Right lung (tissue), 10 donors: ENCODE measurements at places on chromosomes 16 and 17. TPM values are rescaled to one million over a fixed set of nuclear protein-coding genes. Genes with fewer than 3 reads are reported as not detected.

The CHMP6 gene
- polyA plus RNA-seq: 29.0 TPM

- DNase-seq: no peak
Measured at GRCh38 chr17:5686074-5686635, 101.8 kb upstream of the NLRP1 start.

DNA sequence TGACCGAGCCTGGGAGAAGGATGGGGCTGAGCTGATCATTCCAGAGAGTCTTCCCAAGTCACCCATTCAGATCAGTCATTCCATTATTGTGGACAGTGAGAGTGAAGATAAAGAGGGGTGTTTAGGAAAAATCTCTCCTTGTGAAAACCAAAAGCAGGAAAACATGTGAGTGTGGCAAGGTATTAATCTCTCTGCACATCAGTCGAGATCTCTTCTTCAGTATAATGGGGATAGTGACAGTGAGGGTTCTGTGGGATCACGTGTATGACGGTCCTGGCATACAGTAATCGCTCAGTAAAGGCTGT, 35.4 kb downstream of the CHD9 start:
- no peak for DNase-seq

DNA sequence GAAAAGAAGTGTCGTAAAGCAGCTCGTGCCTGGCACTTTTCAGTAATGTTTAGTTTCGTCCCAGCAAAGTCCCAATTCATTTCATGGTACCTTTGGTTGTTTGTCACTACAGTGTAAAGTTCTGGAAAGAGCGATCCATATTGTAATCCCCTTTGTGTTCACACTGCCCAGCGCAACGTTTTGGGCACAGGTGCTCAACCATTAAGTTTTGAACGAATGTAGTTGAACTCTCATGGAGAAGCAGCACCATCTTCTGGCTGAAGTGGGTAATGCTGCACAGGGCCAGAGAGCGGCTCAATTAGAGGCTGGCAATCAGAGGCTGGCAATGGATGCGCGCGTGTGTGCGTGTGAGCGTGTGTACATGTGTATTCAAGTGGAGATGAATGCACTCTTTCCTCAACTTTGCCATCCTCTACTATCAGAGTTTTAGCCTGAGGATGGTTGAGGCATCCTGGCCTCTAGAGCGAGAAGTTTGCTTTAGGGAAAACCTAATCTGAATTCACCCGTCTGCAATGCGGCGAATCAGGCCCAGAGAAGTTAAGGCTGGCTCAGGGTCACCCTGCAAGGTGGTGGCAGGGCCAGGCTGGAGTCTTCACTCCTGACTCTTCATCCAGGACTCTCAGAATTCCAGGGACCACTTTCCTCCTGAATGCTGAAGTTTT, 29.9 kb downstream of the DYNLL2 start:
- DNase-seq: peak; percentile 64

The SYT17 gene
- polyA plus RNA-seq: 18.9 TPM

GRCh38 chr17:2393954-2394749, 6.7 kb downstream of the MNT start:
- DNase-seq: no peak

DNA sequence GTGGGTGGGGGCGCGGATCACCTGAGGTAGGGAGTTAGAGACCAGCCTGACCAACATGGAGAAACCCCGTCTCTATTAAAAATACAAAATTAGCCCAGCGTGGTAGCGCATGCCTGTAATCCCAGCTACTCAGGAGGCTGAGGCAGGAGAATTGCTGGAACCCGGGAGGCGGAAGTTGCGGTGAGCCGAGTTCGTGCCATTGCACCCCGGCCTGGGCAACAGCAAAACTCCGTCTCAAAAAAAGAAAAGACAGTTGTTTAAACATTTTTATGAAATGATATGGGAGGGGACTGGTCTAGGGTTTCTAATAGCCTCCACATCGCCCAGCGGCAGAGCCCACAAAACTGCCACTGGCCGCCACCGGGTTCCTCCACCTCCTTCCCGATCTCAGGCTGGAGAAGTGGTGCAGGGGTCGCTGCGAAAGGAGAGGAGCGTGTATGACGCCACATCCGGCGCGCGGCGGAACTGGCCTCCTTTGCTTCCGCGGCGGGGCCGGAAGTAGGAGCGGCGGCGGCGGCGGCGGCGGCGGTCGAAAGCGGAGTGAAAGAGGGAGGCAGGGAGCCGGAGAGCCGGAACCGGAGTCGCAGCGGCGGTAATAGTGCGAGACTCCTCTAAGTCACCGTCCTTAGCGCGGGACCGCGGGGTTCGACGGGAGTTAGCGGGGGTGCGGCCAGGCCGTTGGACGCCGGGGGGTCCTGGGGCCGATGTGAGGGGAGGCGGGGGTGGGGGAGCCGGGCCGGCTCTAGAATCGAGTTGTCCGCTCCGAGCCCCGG, at the start of gene PPP4C:
Gene PPP4C, plus strand, starts transcription at position 492 of the 773 bp plus-strand sequence. CDS start 384 bp downstream, outside the sequence.
- DNase-seq: peak; percentile 85

DNA sequence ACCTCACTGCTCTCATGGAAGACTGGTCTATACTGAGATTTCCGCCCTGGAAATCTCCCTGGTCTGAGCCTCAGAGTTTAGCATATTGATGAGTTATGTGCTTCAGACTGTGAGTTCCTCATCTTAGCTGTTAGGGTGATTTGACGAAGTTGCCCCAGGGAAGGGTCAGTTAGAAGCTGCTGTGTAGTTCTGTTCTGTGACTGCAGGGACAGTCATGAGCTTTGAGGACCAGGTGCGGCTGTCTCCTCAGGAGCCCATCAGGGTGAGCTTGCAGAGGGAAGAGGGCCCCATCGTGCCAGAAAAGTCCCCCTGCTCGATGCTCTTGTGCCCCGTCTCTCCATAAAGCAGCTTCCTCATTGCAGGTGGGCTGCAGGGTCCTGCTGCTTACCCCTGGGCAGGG, 28.3 kb upstream of the IL17C start:
- no peak for DNase-seq

GRCh38 chr17:77072670-77073069, 68.1 kb upstream of the SEC14L1 start:
- DNase-seq: no peak

GRCh38 chr17:42132941-42133340, 10.3 kb downstream of the HSPB9 start:
- DNase-seq: peak; percentile 36

GRCh38 chr16:22325598-22326368, 28.6 kb downstream of the POLR3E start:
- DNase-seq: no peak

The PHAF1 gene
- polyA plus RNA-seq: 21.2 TPM

DNA sequence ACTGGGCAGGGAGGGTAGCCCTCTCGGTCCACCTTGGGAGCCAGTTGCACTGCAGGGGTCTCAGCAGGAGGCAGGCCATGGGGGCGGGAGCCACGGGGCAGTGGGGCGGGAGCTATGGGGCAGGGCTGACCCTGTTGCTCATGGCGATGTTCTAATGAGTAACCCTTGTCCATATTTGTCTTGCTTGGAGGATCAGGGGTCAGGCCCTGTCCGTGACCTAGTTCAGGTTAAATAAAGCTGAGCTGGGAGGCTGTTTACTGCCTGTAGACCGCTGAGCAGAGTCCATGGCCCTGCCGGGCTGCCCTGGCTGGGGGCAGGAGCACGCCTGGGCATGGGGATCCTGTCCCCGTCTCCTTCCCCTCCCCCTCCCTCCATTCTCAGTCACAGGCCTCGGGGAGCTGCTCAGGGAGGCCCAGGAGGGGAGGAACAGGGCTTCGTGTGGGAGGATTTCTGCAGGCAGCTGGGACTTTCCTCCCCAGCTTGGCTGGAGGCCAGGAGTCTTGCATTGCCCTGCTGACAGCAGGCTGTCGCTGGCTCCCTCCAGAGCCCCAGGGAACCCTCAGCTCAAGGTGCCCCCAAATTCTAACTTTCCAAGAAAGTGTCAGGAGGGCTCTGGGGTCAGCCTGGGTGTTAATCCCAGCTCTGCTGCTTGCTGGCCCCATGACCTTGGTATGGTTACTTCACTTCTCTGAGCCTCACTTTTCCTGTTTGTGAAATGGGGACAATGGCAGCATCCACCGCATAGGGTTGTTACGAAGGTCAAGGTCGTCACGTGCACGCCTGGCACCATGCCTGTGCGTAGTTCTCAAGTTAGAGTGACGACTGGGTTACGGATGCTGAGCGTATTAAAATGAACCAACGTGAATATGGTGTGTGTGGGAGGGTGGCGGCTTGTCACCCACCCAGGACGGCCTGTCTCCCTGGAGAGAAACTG, 6.1 kb upstream of the SERPINF2 start:
- DNase-seq: no peak

DNA sequence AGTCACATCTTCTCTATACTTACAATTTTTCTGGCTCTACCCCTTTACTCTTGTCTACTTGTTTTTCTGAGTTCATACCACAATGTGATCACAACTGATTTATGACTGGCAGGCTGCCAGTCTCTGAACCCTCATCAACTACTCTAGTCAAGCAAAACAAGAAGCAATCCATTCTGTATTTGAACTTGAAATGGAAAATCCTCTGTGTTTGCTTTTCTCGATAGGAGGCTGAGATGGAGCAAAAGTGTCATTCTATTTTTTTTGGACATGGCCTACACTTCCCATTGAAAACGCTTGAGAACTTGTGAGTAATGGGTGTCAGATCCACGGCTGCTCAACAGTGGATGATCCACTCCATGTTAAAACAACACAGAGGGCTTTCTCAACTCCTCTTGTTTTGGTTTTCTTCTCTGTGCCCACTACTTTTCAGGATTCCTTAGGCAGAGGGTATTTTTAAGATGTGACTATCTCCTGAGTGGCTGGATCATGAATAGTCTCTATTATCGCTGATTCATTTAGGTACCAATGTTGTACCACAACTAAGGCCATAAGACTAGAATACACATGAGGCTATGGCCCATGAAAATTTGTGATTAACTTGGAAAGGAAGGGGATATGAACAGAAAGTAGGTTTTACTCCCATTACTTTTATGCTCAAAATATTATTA, 11.7 kb downstream of the TMEM100 start:
- no peak for DNase-seq

DNA sequence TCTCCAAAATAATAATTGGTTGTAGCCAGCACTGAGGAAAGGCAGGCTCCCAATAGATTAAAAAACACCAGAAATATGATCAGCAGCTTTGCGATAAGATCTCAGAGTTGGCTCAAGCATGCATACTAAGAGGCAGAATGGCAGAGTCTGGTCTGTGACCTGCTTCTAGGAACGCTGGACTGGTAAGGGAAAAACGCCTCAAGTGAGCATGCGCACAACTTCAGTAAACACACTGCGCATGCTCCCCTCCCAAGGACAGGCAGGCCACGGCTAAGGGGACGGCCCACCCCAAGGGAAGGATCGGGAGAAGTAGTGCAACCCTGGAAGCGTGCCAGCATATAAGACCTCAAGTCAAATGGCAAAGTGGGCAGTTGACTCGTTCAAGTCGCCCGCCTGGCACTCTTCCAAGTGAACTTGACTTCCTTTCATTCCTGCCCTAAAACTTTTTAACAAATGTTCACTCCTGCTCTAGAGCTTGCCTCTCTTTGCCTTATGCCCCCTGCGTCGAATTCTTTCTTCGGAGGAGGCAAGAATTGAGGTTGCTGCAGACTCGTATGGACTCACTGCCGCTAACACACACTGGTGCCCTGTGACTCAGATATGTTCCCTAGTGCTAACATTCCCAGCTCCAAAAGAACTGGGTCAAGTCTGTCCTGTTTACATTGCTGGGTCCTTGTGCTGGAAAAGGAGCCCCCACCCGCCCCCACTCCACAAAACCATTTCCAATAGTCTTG, 22.4 kb upstream of the PRM1 start:
- peak; percentile 70 for DNase-seq

DNA sequence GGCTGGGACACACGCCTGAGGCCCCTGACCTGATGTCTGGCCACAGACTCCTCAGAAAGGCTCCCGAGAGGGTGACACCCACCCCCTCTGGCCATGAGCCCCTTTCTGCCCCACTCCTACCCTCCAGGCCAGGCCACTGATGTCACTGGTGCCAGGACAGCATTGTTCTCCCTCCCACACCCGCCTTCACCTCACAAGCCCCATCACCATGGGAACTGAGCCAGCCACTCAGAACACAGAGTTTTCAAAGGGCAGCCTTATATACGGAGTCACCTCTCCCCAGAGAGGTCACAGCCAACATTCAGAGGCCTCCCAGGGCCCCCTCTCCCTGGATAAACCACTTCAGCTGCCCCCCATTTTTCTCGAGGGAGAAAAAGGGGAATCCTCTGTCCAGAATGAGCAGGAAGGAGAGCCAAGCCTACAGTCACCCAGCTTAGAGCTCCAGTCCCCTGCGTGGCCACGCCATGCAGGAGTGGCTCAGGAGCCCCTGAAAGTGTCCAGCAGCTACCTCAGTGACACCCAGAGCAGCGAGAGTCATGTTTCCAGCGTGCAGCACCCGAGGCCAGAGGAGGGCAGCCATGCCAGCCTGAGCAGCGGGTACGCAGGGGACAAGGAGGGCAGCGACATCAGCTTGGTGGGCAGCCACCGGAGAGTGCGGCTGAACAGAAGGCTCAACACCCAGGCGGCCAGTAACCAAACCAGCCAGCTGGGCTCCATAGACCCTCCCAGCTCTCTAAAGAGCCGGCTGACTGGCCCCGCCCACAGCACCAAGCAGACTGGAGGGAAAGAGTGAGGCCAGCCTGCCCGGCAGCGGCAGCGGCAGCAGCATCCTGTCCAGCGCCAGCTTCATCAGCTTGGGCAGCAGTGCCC, at the start of gene C16orf82:
Gene C16orf82, plus strand, starts transcription at position 260 of the 870 bp plus-strand sequence.
- peak; percentile 0 for DNase-seq

DNA sequence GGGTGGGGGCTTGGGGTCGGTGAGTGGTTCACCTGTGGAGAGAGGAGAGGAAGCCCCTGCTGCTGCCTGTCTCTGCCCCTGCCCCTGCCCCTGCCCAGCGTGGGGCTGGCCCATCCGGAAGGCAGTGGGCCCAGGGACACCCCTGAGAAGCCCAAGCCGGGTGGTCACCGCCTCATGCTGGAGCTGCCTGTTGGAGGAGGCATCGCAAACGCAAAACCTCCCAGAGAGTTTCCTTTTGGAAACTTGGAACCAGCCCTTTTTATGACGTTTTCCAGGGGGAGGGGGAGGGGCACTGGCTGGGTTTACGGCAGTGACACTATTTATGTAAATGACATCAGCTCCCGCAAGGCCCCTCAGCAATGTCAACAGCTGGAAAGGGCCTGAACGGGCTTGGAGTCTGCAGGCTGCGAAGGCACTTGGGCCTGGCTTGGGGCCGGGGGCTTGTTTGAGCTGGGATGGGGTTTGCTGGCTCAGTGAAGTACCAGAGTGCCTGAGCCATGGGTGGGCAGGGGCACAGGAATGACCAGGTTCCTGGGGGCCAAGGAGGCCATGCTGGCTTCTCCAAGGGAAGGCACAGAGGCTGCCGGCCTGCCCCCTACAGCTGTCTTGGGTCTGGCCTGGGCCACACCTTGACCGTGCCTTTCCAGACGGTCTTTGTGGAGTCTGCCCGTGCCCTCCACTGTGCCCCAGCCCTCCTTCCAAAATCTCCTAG, 219.5 kb downstream of the NTN1 start:
- DNase-seq: peak; percentile 85
